ENCODE measurements at places on chromosomes 4 and X. TPM values are rescaled to one million over a fixed set of nuclear protein-coding genes. Genes with fewer than 3 reads are reported as not detected.

PHOX2B gene
- not detected for total RNA-seq

OPRPN gene
- total RNA-seq: not detected

PTPN13 gene
- 29.0 TPM for total RNA-seq

MAP3K15 gene
- under 0.01 TPM for total RNA-seq

WDR1 gene
- 782 TPM for total RNA-seq

REPS2 gene
- 0.18 TPM for total RNA-seq

CT45A2 gene
- total RNA-seq: not detected

FGF2 gene
- total RNA-seq: 54.4 TPM

Measured in IMR-90 (cell line).